Breast epithelium (tissue), 4 donors: ENCODE measurements at places on chromosomes 2 and 18.

DNA sequence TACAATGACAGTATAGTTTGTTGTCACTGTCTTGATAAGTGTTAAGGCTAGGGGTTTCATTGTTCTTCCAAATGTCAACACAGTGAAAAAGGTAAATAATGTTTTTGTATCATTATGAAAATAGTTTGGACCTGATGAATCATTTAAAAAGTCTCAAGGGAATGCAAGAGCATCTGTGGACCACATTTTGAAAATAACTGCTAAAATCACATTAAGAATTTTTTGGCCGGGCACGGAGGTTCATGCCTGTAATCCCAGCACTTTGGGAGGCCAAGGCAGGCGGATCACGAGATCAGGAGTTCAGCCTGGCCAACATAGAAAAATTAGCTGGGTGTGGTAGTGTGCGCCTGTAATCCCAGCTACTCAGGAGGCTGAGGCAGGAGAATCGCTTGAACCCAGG, 10.3 kb downstream of the SCN1A start:
- DNase-seq: no peak

DNA sequence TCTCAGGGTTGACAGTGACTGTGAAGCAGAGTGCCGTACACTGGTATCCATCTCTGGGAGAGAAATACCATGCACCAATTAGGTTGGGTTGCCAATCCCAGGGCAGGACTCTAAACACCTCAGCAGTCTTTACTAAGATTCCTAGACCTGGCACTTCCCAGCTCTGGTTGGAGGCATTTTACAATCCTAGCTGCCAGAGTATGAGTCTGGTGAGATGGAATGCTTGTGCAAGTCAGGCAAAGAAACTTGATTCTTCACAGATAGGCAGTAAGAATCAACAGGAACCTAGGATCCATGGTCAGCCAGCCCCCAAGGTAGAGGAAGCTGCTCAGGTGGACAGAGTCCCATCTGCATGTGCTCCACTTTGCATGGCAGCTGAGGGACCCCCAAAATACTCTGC, 6.0 kb upstream of the UGT1A5 start:
- no peak for DNase-seq

- DNase-seq: no peak
Measured at GRCh38 chr2:203412546-203413331, 84.5 kb downstream of the ABI2 start.

GRCh38 chr2:45178854-45179253, 169.6 kb upstream of the SIX2 start:
- no peak for DNase-seq

DNA sequence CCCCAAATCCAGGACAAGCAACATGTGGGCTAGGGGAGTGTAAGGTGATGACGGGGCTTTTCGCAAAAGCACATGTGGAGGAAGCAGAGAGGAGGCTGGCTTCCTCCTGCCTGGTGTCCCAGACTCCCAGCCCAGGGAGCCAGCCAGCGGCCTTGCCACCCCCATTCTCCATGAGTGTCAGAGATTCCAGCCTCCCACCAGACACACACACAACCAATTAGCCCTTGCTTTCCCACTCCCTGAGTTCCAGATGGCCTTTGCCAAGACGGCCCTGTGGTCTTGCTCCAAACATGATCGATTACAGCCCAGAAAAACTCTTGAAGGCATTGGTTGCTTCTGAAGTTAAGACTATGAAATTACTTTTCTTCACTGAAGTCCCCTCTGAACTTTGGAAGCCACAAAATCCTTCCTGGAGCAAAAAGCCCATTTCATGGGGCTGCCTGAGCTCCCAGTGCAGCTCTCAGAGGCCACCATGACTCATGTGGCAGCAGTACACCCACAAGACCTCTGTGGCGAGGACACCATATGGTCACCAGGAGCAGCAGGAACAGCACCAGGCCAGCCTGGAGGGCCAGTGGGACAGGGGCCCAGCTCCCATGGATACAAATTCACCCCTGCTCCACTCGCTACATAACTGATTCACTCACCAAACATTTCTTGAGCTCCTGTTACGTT, 69.1 kb upstream of the PID1 start:
- no peak for DNase-seq

GRCh38 chr2:235011607-235011928, 59.8 kb downstream of the SH3BP4 start:
- DNase-seq: no peak

- DNase-seq: no peak
Measured at GRCh38 chr2:211860224-211860623, 678.4 kb downstream of the ERBB4 start.

- peak; percentile 67 for DNase-seq
Measured at GRCh38 chr18:44680273-44681075, at the start of gene SETBP1. Gene SETBP1, plus strand, starts transcription at chr18:44680888. Its CDS starts 20,459 bp downstream, at chr18:44701347.

- no peak for DNase-seq
Measured at GRCh38 chr2:234399451-234400246, 97.2 kb downstream of the ARL4C start.

GRCh38 chr2:41409328-41409727, 638.5 kb upstream of the PKDCC start:
- no peak for DNase-seq

GRCh38 chr2:175854665-175855064, 147.4 kb downstream of the LNPK start:
- no peak for DNase-seq

- no peak for DNase-seq
Measured at GRCh38 chr2:222830164-222830563, 30.7 kb upstream of the ACSL3 start.

- no peak for DNase-seq
Measured at GRCh38 chr2:122883849-122884248, 1128.4 kb downstream of the TSN start.

DNA sequence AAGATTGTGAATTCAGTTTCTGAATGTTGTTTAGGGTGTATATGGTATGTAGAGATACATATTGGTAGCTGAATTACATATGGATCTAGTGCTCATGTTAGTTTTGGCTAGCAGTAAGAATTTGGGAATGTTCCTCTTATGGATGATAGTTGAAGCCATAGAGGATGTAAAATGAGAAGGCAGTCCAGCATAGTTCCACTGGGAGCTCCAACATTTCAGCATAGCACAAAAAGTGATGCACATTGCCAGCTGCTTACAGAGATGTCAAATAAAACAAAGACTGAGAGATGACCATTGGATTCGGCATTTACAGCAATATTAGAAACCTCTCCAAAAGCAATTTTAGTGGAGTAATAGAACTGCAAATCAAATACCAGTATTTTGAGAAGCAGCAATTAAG, 77.4 kb downstream of the EML4 start:
- DNase-seq: no peak

DNA sequence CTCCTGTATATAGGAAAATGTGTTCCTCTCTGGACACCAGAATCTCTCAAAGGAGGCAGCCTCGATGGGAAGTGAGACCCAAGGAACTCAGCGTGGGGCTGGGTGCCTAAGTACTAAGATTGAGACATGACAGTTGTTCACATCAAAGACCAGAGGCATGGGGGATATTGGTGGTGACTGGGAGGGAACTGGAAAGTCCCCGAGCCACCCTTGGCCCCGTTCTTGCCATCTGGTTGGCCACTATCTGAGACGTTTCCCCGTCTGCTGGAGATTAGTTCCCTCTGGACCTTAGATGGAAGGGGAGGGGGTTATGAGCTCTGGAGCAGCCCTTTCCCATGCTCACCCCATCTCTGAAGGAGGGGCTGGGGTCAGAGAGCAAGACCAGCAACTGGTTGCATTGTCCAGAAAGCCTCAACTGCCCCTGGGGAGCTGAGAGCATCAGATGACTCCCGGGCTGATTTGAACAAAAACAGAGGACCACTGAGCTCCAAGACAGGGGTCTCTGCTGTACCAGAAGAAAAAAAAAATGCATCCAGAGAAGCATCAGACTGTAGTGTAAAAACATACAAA, 11.8 kb downstream of the FBLN7 start:
- no peak for DNase-seq

- no peak for DNase-seq
Measured at GRCh38 chr2:201362396-201362795, 5.3 kb upstream of the FLACC1 start.

DNA sequence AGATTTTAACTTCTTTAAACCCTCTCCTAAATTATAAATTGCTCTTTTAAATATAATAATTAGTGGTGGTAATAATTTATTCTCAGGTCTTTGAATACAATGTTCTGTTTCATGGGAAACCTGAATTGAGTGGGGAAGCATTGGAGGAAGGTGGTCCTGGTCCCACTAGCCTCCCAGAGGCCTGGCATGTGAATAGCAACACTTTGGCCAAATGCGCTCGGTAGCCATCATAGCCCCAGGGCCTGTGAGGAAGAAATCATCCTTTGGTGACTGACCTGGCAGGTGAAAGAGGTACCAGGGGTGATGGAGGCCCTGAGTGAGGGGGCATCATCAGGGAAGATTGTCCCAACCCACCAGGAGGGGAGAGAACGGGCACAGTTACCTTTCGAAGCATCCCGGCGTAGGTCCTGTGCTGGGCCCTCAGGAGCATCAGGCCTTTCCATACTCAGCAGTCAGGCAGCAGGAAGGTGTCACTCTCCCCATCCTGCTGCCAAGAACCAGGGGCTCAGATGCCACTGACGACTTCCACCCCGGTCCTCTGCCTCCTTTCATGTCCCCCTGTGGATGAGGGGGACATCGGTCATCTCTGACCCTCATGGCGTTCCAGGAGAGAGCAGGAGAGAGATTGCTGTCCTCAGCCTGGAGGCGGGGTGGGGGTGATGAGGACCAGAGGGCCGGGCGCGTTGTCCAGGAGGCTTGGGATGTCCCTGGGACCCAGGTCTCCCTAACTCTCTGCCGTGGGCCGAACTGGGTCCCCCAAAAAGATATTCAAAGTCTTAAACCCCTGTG, 78.6 kb upstream of the HPCAL1 start:
- DNase-seq: no peak

DNA sequence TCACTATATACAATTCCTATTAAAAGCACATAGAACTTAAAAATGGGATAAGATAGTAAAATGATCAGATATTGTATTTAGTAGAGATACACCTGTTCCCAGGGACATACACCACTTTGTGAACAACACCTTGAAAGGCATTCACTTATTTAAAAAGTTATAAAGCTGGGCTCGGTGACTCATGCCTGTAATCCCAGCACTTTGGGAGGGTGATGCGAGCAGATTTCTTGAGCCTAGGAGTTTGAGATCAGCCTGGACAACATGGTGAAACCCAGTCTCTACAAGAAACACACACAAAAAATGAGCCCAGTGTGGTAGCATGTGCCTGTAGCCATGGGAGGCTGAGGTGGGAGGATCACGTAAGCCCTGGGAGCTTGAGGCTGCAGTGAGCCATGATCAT, 90.9 kb downstream of the RAPGEF4 start:
- no peak for DNase-seq

DNA sequence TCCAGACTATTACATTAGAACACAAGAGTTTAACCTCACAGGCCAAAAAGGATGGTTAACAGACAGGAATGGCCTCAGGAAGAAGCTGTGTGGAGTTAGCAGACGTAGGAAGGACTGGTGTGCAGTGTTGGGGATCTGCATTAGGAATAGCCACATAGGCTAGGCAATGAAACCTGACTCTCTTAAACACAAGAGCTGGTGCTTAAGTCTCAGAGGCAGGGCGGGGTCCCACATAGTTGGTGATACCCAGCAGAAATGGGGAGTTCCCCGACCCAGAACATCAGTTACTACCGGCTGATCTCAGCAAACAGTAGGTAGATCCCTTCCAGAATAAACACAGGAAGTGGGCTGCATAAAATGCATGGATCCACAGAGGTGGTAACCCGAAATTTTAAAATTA, 64.1 kb downstream of the CCDC93 start:
- DNase-seq: no peak

DNA sequence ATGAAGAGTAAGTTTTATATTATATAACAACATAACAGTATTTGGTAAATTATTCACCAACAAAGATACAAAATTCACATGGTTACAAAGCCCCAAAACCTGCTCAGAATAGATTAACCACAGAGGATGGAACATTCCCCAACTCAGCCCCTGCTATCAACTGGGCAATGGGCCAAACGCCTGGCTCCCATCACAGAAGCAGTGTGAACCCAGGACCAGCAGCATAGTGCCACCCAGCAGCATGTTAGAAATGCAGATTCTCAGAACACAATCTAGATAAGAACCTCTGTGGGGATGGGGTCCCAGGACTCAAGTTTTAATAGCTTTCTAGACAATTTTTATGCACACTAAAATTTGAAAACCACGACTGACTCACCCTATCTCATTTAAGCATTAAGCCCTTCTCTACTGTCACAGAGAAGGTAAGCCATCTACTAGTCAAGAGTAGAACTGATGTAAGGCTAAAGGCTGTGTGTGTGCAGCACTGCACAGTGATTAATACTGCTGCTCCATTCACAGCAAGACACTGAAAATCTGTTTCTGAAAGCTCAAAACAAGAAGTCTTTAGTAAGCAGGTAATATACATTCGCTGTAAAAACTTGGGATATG, 15.2 kb downstream of the AFG3L2 start:
- no peak for DNase-seq

DNA sequence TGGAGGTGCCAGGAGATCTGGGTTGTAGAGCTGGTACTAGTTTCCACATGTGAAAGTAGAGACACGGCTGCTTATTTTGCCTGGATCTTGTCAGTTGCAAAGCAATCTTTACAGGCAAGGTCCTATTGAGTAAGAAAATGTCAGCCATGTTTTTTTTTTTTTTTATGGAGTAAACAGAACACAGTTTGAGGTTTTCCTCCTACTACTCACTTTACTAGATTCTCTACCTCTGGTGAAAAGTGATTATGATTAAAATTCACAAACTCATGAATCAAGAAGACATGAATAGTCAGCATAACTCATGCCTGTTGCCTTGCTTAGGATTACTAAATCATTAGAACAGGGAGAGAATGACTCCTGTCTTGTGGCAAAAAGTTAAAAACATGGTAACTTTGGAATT, 70.1 kb upstream of the PNPT1 start:
- no peak for DNase-seq

- no peak for DNase-seq
Measured at GRCh38 chr2:440403-440740, 152.5 kb upstream of the ALKAL2 start.

- no peak for DNase-seq
Measured at GRCh38 chr2:172740856-172741255, 5.2 kb downstream of the RAPGEF4 start.

DNA sequence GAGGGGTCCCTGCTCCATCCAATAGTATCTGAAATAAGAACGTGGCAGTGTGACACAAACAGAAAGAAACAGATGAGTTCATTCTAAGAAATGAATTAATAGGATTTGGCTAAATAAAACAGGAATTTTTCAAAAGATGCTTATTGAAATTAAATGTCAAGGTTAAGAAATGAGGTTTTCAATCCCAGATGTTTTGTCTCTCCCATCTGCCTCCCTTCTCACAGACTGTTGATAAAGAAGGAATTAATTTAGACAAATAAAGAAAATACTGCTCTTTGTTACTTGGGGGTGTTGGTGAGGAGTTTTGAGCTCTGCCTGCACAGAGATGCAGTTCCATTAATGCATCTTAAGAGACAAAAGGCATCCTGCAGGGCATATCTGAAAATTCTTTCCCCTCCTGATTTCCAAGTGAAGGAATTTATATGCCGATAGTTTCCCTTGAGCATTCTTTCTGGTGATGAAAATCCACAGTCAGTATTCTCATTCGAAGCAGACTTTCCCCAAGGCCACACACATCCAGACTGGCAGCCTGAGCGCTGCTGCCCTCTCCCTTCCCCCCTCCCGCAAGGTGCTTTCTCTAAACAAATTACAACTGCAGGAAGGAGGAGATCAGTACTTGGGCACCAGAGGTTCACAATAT, 385.4 kb upstream of the RND3 start:
- no peak for DNase-seq
